Endothelial cell of coronary artery (primary cell): ENCODE measurements at places on chromosomes 5 and 9. TPM values are rescaled to one million over a fixed set of nuclear protein-coding genes. Genes with fewer than 3 reads are reported as not detected.

The NFIB gene
- 74.6 and 103 TPM in 2 replicates for total RNA-seq

The PNPLA7 gene
- total RNA-seq = 0.36 and 0.47 TPM in 2 replicates

The KIAA0825 gene
- total RNA-seq = 1.0 and 1.9 TPM in 2 replicates

The CNTFR gene
- not detected in 2 replicates for total RNA-seq

The TSSK1B gene
- total RNA-seq = 0.09 TPM in 1 of 2 replicates, not detected in the other

The SLC6A3 gene
- total RNA-seq = not detected in 2 replicates

The CCDC192 gene
- total RNA-seq = not detected in 2 replicates

The SLC45A2 gene
- total RNA-seq = 0.09 TPM in 1 of 2 replicates, not detected in the other
